ENCODE measurements at places on chromosomes 1 and 21.

- no peak for DNase-seq
Observed at GRCh38 chr1:96992871-96993270, 271.3 kb downstream of the PTBP2 start.

DNA sequence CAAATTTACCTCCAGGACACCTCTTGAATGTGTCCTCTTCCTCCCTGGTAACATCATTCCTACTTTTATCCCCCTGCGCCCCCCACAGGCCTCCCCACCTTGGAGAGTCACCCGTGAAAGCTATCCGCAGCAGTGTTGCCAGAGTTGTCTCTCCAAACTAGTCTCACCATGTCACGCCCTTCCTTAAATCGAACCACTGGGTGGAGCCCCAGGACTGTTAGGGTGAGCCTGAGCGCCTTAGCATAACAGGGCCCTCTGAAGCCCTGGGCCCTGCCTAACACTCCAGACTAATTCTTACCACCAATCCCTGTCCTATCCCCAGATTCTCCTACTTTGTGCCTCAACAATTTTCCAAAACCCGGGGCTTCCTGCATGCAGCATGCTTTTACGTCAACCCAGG lies 35.0 kb downstream of the HSD3B2 start:
- no peak for DNase-seq

- no peak for DNase-seq
Observed at GRCh38 chr21:41437729-41438128, 11.7 kb downstream of the MX1 start.

GRCh38 chr1:202202500-202203168 lies 9.0 kb downstream of the LGR6 start:
- DNase-seq = no peak

- no peak for DNase-seq
Observed at GRCh38 chr1:65817891-65818290, 25.2 kb downstream of the PDE4B start.

DNA sequence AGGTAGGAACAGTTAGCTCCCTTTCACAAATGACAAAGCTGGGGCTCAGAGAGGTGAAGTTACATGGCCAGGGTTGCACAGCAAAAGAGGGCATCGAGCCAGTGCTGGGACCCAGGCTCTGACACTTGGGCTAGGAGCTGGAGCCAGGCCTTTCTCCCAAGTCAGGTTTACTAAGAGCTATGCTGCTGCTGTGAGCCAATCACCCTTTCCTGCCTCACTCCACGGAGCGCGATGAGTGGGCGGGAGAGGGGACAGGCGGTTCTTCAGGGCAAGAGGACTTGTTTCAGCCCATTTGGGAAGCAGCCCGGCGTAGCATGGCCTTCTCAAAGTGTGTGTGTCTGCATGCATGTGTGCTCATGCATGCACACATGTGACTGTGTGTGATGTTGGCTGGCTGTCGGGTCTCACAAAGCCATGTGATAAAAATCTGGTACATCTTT lies 10.6 kb downstream of the ID3 start:
- peak; percentile 61 for DNase-seq

- peak; percentile 20 for DNase-seq
Observed at GRCh38 chr1:33176362-33176850, 5.4 kb downstream of the TRIM62 start.

- DNase-seq = no peak
Observed at GRCh38 chr1:204087181-204087892, 14.4 kb downstream of the SOX13 start.

- no peak for DNase-seq
Observed at GRCh38 chr1:46407636-46408035, 13.5 kb downstream of the FAAH start.

DNA sequence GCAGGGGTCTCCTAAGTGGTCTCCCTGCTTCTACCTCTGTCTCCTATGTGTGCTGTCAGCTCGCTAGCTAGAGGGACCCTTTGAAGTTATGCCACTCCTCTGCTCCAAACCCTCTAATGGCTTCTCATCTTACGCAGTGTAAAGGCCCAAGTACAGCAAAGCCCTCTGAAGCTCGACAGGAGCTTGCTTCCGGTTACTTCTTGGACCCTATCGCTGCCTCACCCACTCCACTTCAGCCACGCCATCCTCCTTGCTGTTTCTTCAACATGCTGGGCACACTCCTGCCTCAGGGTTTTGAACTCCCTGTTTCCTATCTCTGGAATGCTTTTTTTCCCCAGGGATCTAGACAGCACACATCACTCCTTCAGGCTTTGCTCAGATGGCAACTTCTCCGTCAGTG lies 102.3 kb upstream of the F3 start:
- DNase-seq = no peak

GRCh38 chr1:40390857-40391256 lies 17.3 kb downstream of the SMAP2 start:
- DNase-seq = no peak

GRCh38 chr1:2476061-2476999 lies at the start of gene PLCH2:
PLCH2 (plus strand) TSS chr1:2476289; CDS start chr1:2476589, 300 bp downstream.
- DNase-seq = no peak

GRCh38 chr1:50308878-50309277 lies 114.4 kb downstream of the DMRTA2 start:
- DNase-seq = peak; percentile 18

DNA sequence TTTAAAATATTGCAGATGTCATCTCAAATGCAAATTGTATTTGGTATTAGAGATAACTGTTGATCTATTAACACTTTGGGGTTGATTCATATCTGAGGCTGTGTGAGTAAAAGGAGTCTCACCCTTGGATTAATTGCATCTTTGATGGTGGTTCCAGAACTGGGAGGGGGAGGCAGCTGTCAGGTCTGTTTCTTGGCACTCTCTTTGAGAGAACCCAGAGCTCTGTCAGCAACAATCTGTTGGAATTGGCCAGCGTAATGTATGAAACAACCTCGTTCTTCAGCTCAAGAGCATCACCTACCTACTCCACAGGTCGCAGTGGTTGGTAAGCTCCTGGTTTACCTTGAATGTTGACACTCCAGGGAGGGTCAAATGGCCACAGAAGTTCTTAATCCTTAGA lies 424.1 kb downstream of the CAMTA1 start:
- DNase-seq = no peak
